Hepatocyte (in vitro differentiated cells): ENCODE measurements at places on chromosomes 12 and 14. TPM values are rescaled to one million over a fixed set of nuclear protein-coding genes. Genes with fewer than 3 reads are reported as not detected.

GRCh38 chr12:40224439-40225291 is at the start of gene LRRK2:
Gene LRRK2, plus strand, starts transcription at chr12:40224997. Its CDS starts 135 bp downstream, at chr12:40225132.
- peaks cover 4% of the 10 kb centered on the region for H3K4me1 ChIP-seq
- peak within 1 kb of the TSS; percentile 77 for H3K4me3 ChIP-seq
- peak; percentile 83 for DNase-seq
- H3K27ac ChIP-seq, result peak within 1 kb of the TSS; percentile 78
- no peaks in the 10 kb centered on the region for H3K27me3 ChIP-seq

DNA sequence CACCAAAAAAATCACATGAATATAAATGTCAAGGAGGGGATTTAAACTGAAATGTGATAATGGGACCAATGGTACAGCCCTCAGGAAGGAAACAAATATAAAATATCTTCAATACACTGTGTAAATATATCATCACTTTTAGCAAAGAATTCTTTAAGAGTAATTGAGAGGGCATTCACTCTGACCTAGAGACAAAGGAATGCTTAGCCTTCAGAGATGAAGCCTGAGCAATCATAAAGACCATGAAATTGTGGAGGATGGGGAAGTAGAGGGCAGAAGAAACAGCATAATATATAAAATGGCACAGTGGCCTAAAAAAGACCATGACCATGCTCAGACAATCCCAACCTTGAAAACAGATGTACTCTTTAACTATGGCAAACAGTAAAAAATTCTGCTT is 20.4 kb downstream of the YAF2 start:
- no peak overlapping the region for H3K27ac ChIP-seq
- no peaks in the 10 kb centered on the region for H3K27me3 ChIP-seq
- H3K36me3 ChIP-seq, result no peaks in the 10 kb centered on the region
- DNase-seq, result no peak
- H3K4me3 ChIP-seq, result no peak overlapping the region

ZFHX2 gene
- 0.28 and 1.4 TPM in 2 replicates for total RNA-seq

DNA sequence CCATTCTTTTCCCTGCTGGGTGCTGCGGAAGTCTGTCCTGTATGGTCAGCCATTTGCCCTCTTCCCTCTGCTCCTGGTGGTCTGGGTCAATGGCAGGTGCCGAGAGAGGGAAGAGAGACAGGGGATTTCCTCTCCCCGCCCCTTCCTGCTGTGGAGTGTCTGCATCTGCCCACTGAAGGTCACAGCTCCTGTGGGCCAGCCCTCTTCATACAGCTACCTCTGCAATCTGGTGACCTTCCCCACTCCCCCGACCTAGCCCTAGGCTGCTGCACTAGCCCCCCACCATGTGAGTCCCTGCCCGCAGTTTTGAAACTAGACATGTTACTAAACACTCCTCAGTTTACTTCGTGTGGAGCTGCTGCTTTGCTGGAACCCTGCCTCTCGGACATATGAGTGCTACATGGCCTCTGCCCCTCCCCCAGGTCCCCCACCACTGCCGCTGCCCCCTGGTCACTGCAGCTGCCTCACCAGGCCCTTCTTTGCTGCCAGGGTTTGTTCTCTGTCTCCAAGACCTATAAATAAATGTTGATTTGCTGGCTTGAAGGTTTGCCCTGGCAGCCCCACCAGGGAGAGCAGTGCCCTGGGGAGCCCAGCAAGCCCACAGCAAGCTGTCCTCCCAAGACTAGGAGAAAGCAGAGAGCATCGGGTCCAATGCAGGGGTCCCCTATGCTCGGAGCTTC is 102.9 kb downstream of the DPF3 start:
- no peak overlapping the region for H3K4me3 ChIP-seq
- DNase-seq, result no peak
- no peaks in the 10 kb centered on the region for H3K4me1 ChIP-seq
- H3K27me3 ChIP-seq, result no peaks in the 10 kb centered on the region
- no peaks in the 10 kb centered on the region for H3K36me3 ChIP-seq

HIF1A gene
- 219 and 285 TPM in 2 replicates for total RNA-seq

NOS1 gene
- 0.04 TPM in 1 of 2 replicates, not detected in the other for total RNA-seq

DNA sequence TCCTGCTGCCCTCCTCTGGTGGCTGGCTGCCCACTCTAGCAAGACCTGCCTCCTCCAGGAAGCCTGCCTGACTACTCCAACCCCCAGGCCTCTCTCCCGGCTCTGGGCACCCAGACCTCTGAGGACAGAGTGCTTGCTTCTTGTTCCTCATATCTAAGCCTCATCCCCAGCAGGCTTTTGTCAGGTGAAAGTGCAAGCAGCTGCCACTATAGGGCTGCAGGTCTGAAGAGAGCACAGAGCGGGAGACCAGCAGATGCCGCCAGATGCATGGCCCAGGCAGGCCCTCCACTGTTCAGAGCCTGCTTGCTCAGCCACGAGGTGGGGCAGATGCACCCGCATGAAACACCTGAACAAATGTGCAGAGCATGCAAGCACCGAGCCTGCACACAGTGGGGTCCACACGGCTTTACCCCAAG is 73.0 kb downstream of the SERPINA3 start:
- H3K4me1 ChIP-seq, result peaks cover 4% of the 10 kb centered on the region
- H3K36me3 ChIP-seq, result no peaks in the 10 kb centered on the region
- no peak for DNase-seq
- no peak overlapping the region for H3K4me3 ChIP-seq

- H3K27ac ChIP-seq, result no peak overlapping the region
- no peaks in the 10 kb centered on the region for H3K4me1 ChIP-seq
- DNase-seq, result no peak
- H3K36me3 ChIP-seq, result no peaks in the 10 kb centered on the region
- no peak overlapping the region for H3K4me3 ChIP-seq
- no peaks in the 10 kb centered on the region for H3K27me3 ChIP-seq
Observed at GRCh38 chr12:125861299-125862281, 796.4 kb downstream of the AACS start.

DNA sequence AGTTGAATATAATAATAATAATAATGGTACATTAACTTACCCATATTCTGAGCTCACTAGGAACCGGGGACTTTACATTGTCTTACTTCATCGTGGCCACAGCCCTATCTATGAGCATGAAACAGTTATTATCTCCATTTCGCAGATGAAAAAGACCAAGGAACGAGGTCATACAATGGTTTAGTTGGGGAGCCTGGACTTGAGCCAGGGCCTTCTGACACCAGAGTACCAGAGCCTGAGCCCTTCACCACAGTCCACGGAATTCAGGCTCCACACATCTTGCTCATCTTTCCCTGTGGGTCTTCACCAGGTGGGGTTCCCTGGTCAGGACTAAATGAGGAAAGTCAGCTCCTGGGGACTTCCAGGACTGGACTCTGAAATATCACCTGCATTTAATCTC is 31.3 kb upstream of the CMKLR1 start:
- no peaks in the 10 kb centered on the region for H3K4me1 ChIP-seq
- no peaks in the 10 kb centered on the region for H3K27me3 ChIP-seq
- H3K36me3 ChIP-seq, result no peaks in the 10 kb centered on the region
- H3K4me3 ChIP-seq, result no peak overlapping the region

- DNase-seq, result no peak
- no peak overlapping the region for H3K27ac ChIP-seq
- H3K27me3 ChIP-seq, result no peaks in the 10 kb centered on the region
- peaks cover 2% of the 10 kb centered on the region for H3K4me1 ChIP-seq
Observed at GRCh38 chr12:6457220-6457945, 5.5 kb downstream of the TAPBPL start.

- no peak overlapping the region for H3K4me3 ChIP-seq
- no peak for DNase-seq
- peaks cover 7% of the 10 kb centered on the region for H3K4me1 ChIP-seq
- no peaks in the 10 kb centered on the region for H3K27me3 ChIP-seq
- H3K36me3 ChIP-seq, result no peaks in the 10 kb centered on the region
Observed at GRCh38 chr14:104395276-104395675, 184.3 kb upstream of the C14orf180 start.

GALNT9 gene
- 2.2 and 3.9 TPM in 2 replicates for total RNA-seq

GRCh38 chr12:125645724-125646123 is 580.5 kb downstream of the AACS start:
- H3K36me3 ChIP-seq, result no peaks in the 10 kb centered on the region
- H3K4me3 ChIP-seq, result no peak overlapping the region
- no peak overlapping the region for H3K27ac ChIP-seq
- H3K27me3 ChIP-seq, result no peaks in the 10 kb centered on the region
- no peak for DNase-seq

- H3K4me3 ChIP-seq, result no peak overlapping the region
- DNase-seq, result no peak
- no peak overlapping the region for H3K27ac ChIP-seq
Observed at GRCh38 chr12:110531741-110532333, 29.7 kb downstream of the RAD9B start.

GRCh38 chr14:102914474-102915291 is 7.8 kb upstream of the AMN start:
- H3K36me3 ChIP-seq, result no peaks in the 10 kb centered on the region
- H3K27ac ChIP-seq, result no peak overlapping the region
- H3K4me1 ChIP-seq, result no peaks in the 10 kb centered on the region
- DNase-seq, result no peak
- H3K4me3 ChIP-seq, result no peak overlapping the region

ATL1 gene
- 5.1 and 6.0 TPM in 2 replicates for total RNA-seq

IKBIP gene
- total RNA-seq, result 45.5 and 52.5 TPM in 2 replicates

IFNG gene
- total RNA-seq, result not detected in 2 replicates

- no peak for DNase-seq
- H3K4me3 ChIP-seq, result no peak overlapping the region
- H3K27ac ChIP-seq, result no peak overlapping the region
Observed at GRCh38 chr12:44157359-44157758, 321.5 kb downstream of the TMEM117 start.

GRCh38 chr12:130948136-130948535 is 5.6 kb upstream of the ADGRD1 start:
- peaks cover 18% of the 10 kb centered on the region for H3K4me1 ChIP-seq
- H3K27me3 ChIP-seq, result no peaks in the 10 kb centered on the region
- H3K4me3 ChIP-seq, result no peak overlapping the region
- H3K36me3 ChIP-seq, result no peaks in the 10 kb centered on the region

BCL11B gene
- total RNA-seq, result 1.8 and 3.2 TPM in 2 replicates

GRCh38 chr12:57226588-57227314 is 2.8 kb upstream of the SHMT2 start:
- H3K27ac ChIP-seq, result no peak overlapping the region
- DNase-seq, result no peak
- H3K27me3 ChIP-seq, result peaks cover 65% of the 10 kb centered on the region
- H3K4me1 ChIP-seq, result peaks cover 27% of the 10 kb centered on the region
- H3K36me3 ChIP-seq, result no peaks in the 10 kb centered on the region

GRCh38 chr12:59927032-59927431 is 331.2 kb downstream of the SLC16A7 start:
- no peak for DNase-seq
- no peak overlapping the region for H3K27ac ChIP-seq
- H3K36me3 ChIP-seq, result no peaks in the 10 kb centered on the region

PGF gene
- 25.0 and 25.2 TPM in 2 replicates for total RNA-seq

DNA sequence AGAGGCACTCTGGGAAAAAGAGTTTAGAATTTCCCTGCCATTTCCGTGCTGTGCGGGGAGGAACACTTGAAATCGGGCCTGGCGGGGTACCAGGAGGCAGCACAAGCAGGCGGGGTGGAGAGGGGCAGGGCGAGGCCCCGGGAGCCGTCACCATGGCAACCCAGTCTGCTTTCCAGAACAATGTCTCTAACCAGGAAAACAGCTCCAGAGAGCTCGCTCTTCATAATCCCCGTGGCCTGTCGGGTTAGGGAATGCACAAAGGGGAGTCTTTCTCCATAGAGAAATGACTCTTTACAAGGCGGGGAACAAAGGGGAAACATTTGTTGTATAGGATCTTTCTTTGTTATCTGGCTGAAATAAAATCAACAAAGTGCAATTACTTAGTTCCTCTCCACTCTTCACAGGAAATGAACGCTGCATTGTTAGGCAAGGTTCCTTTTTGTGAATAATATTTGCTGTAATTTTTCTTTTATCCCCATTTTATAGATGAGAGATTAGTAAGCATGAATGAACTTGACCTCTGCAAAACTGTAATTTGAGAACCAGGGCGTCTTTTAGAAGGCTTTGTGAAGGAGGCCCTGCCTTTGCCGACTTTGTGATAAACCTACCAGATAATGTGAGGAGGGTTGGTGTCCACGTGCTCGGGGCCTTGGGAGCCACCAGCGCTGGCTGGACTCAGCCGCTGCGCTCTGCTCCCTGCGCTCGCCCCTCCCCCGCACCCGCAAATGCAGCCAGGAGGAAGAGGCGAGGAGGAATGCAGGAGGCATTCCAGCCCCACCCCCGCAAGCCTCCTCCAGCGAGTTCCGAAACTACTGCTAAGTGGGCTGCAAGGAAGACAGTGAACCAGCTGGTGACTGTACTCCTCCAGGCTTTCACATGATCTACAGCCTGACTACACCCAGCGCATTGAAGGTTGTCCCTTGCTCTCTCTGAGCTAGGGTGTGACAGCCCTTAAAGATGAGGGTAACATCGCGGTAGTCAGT is 105.2 kb upstream of the ATF7IP start:
- peak; percentile 86 for DNase-seq
- H3K27ac ChIP-seq, result peak overlapping the region; percentile 94
- H3K27me3 ChIP-seq, result no peaks in the 10 kb centered on the region
- no peaks in the 10 kb centered on the region for H3K36me3 ChIP-seq
- H3K4me3 ChIP-seq, result no peak overlapping the region

GRCh38 chr14:65864549-65864948 is 452.0 kb downstream of the FUT8 start:
- H3K36me3 ChIP-seq, result no peaks in the 10 kb centered on the region
- no peak overlapping the region for H3K4me3 ChIP-seq
- no peak overlapping the region for H3K27ac ChIP-seq
- no peak for DNase-seq
- H3K27me3 ChIP-seq, result no peaks in the 10 kb centered on the region

SPRYD3 gene
- total RNA-seq, result 19.3 and 20.9 TPM in 2 replicates

PPP1R1A gene
- total RNA-seq, result 14.0 and 19.9 TPM in 2 replicates

- no peaks in the 10 kb centered on the region for H3K27me3 ChIP-seq
- no peak for DNase-seq
- no peaks in the 10 kb centered on the region for H3K4me1 ChIP-seq
- H3K4me3 ChIP-seq, result no peak overlapping the region
- no peak overlapping the region for H3K27ac ChIP-seq
Observed at GRCh38 chr12:127429551-127430285, 837.3 kb upstream of the TMEM132C start.

- H3K27ac ChIP-seq, result peak overlapping the region; percentile 36
- H3K27me3 ChIP-seq, result no peaks in the 10 kb centered on the region
- H3K36me3 ChIP-seq, result no peaks in the 10 kb centered on the region
- no peak overlapping the region for H3K4me3 ChIP-seq
Observed at GRCh38 chr14:50403419-50403818, 6.7 kb upstream of the CDKL1 start.

DNA sequence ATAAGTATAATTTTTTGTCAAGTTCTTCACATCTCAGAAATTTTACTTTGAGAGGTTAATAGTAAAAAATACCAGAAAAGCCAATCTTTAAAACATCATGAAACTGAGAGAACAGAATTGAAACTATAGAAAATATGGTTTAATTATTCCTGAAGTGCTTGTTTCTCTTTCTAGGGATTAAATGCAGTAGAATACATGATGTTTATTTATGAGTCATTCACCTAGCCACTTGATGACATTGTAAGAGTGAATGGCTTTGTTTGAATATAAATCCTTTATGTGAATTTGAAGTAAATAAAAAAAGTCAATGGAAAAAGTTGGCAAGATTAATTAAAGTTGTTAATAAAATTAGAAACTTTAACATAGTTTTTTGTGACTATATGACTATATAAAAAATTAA is 48.4 kb downstream of the KTN1 start:
- peaks cover 7% of the 10 kb centered on the region for H3K36me3 ChIP-seq
- no peak overlapping the region for H3K4me3 ChIP-seq
- no peaks in the 10 kb centered on the region for H3K27me3 ChIP-seq
- DNase-seq, result no peak

USP44 gene
- total RNA-seq, result 0.32 and 0.80 TPM in 2 replicates

ZDHHC22 gene
- 0.04 TPM in 1 of 2 replicates, not detected in the other for total RNA-seq
